ENCODE measurements at places on chromosomes 4 and X.

- DNase-seq, result no peak
Measured at GRCh38 chr4:76292730-76293129, 13.8 kb upstream of the STBD1 start.

- no peak for DNase-seq
Measured at GRCh38 chr4:61407642-61408618, 207.8 kb downstream of the ADGRL3 start.

DNA sequence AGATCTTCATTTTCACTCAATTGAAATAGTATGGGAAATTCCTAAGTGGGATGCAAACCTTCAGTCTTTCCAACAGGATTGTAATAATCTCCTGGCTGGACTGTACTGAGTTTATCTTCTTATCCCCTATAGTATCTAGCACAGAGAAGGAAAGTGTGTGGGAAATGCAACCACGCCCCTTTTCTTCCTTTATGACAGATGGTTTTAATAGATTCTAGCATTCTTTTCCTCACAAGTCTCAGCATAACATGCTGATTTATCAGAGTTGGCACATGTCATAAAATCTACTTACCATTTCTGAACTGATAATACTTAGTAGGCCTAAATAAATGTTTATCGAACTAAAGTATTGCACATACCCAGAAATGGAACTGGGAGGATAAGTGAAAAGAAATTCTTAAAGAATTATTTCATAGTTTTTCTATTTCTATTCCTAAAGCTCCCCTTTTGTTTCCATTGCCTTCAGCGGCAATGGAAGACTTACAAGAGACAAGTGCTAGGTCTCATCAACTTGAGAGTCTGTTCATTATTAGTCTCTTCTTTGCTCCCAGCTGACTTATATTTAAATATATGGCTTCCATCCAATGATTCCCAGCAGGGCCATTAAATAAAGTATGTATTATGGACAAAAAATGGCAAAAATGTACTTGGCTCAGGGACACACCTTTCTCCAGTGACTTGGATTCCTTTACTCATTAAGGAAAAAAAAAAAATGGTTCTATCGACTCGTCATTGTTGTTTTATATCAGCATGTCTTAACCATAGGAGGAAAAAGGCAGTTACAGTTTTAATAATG, 484.5 kb downstream of the IL1RAPL1 start:
- no peak for DNase-seq

- DNase-seq, result peak; percentile 43
Measured at GRCh38 chr4:176052744-176053143, 12.9 kb upstream of the WDR17 start.

- DNase-seq, result no peak
Measured at GRCh38 chr4:105234582-105234981, 87.9 kb downstream of the TET2 start.

- no peak for DNase-seq
Measured at GRCh38 chrX:55867708-55868107, 150.2 kb downstream of the RRAGB start.

DNA sequence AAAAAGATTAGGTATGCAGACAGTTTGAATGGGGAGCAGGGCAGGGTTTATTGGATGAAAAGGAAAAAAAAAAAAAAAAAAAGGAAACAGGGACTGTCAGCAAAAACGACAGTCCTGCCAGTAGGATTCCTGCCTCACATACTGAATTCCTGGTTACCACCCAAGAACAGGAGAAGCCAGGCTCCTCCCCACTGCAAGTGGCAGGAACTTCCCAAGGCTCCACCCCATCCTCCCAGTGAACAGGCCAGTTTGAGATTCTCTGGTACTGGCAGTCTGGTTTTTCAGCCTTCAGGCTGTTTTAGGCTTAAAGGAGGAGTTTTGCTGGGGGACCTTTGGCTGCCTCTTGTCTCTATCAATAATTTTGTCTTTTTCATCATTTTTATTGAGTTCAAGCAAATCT, 360.0 kb upstream of the CXorf51A start:
- DNase-seq, result no peak

- DNase-seq, result peak; percentile 4
Measured at GRCh38 chr4:189613207-189613606, 327.5 kb upstream of the FRG1 start.

DNA sequence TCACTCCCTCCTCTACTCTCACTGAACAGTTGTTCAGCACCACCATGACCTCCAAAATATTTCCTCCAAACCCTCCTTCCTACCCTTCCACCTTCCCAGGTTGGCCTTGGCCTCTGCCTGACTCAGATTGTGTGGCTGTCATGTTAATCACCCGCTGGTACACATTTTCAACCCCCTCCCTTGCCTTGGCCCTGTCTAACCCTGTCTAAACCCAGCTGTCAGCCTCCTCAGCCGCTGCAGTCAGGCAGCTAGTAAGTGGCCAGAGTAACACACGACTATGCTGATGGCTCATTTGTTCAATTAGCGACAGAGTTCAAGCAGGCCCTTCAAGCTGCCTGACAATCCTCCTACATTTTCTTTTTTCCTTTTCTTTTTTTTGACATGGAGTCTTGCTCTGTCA, 18.0 kb downstream of the ING2 start:
- no peak for DNase-seq

DNA sequence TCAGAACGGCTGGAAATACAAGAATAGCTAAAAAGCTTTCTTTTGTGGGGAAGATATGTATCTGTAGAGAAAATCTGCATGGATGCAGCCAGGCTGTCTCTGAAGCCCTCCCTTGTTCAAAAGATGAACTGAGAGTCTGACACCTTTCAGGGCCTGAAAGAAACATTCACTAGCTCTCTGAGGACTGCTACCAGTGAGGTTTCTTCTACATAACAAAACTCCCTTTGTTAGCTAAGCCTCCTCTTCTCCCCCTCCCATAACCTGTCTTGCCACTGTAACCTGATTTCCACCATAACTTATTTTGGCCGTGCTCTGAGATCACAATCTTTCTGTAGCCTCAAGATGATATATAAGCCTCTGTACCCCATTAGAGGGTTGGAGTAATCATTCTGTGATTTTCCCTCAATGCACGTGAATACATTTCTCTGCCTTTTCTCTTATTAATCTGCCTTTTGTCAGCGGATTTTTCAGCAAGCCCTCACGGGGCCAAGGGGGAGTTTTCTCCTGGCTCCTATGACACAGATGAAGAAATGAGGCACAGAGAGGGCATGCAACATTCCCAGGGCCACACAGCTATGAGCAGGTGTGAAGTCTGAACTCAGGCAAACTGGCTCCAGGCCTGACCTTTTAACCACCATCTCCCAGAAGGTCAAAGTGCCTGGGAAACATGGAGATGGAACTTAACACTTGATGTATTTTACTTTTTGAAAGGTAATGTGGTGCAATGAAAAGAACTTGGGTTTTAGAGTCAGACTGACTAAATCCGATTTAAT, 161.6 kb upstream of the PRDX4 start:
- DNase-seq, result no peak
